Karpas-422 (cell line): ENCODE measurements at places on chromosomes 4 and X.

DNA sequence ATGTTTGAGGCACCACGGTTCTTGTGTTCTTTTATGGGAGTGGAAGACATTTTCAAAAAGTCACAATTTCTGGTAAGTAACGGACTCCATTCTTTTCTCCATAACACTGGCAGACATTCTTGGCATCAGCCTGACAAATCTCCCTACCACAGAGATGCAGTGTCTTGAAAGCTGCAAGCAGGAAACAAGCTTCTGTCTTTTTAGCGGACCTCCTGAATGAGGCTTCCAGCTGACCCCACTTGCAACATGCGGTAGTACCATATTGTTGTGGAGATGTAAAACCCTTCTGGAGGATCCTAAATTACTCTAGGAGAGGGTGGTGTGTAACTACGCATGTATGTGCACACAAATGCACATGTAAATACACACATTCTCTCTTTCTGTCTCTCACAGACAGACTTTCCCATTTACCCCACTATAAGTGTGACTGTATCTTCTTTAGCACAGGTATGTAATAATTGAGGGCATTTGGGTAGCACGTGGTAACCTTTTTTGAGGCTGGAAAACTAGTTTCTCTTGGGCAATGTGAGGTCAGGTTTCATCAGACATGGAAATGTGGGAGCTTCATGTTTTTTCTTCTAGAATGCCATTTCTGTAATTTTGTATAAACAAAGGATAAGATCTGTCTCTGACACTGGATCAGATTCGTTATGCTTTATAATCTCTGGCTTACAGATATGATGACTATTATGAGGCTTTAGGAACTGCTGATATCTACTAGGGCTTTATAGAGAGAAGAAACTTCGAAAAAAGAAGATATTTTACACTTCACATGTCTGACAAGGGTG lies 130.1 kb downstream of the MGST2 start:
- no peak for DNase-seq
- H3K4me1 ChIP-seq, result peaks cover 22% of the 10 kb centered on the region
- H3K27ac ChIP-seq, result no peak overlapping the region
- no peaks in the 10 kb centered on the region for H3K36me3 ChIP-seq
- no peaks in the 10 kb centered on the region for H3K27me3 ChIP-seq

DNA sequence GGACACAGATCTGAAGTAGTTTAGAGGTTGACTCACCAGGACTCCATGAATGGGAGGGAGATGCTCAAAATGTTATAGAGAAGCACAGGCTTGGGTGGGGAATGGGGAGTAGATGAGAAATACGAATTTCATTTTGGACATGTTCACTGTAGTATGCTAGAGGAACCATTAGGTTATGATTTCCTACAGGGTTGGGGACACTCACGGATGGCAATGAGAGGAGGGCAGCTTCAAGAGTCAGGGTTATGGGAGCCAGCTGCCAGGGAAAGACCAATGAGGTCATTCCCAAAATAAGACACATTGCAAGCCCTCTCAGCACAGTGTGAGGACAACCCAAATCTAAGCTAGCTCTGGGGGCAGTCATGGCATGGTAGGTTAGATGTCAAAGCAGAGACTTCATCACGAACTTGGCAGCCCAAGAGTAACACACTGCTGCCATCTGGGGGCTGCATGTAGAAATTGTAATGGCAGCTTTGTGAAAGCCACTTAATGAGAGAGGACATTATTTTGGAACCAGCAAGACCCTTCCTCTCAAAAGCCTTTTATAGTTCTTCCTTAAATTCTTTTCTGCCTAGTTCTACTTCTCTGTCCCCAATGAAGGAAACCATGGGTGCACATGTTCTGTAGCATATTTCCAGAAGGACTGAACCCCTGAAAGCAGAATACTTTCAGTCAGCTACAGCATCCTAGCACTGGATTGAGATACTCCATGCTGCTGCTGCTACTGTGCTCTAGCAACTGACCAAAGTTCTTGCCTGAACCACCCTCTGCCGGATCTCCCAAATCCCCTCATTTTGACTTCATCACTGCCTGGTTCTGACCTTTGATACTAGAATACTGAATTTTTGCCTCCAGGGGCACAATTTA lies 16.2 kb upstream of the ZCCHC12 start:
- H3K36me3 ChIP-seq, result no peaks in the 10 kb centered on the region
- H3K4me1 ChIP-seq, result no peaks in the 10 kb centered on the region
- no peaks in the 10 kb centered on the region for H3K27me3 ChIP-seq
- DNase-seq, result peak; percentile 85
- H3K4me3 ChIP-seq, result no peak overlapping the region

DNA sequence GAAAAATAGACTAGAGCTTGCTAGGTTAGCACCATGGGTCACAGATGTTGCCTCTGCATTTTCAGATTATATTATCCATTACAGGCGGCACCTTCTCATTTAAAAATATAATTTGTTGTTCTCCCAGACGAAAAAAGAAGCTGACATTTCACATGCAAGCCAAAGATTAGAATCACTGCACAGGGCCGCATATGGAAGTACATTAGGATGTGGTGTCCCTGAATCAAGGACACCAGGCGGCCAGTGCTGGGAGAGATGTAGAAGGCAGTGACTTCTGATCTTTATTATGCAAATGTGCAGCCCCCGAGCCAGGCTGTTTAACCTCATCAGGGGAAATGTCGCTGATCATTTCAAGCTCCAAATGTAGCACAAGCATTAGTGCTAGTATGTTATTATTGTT lies 22.8 kb downstream of the REELD1 start:
- no peaks in the 10 kb centered on the region for H3K27me3 ChIP-seq
- no peak overlapping the region for H3K27ac ChIP-seq
- H3K4me1 ChIP-seq, result peaks cover 6% of the 10 kb centered on the region; the same call in 1 of the 2 replicates
- no peak overlapping the region for H3K4me3 ChIP-seq

GRCh38 chr4:82667761-82668480 lies 106.1 kb upstream of the TMEM150C start:
- H3K4me3 ChIP-seq, result no peak overlapping the region
- H3K27me3 ChIP-seq, result no peaks in the 10 kb centered on the region
- no peak for DNase-seq
- no peak overlapping the region for H3K27ac ChIP-seq

GRCh38 chr4:15774020-15774420 lies 4.1 kb upstream of the CD38 start:
- H3K36me3 ChIP-seq, result no peaks in the 10 kb centered on the region
- no peak for DNase-seq
- H3K4me3 ChIP-seq, result no peak overlapping the region
- no peak overlapping the region for H3K27ac ChIP-seq
- peaks cover 22% of the 10 kb centered on the region for H3K4me1 ChIP-seq
- H3K27me3 ChIP-seq, result no peaks in the 10 kb centered on the region

- H3K4me3 ChIP-seq, result no peak overlapping the region
- DNase-seq, result no peak
- no peaks in the 10 kb centered on the region for H3K36me3 ChIP-seq
- no peaks in the 10 kb centered on the region for H3K4me1 ChIP-seq
- no peaks in the 10 kb centered on the region for H3K27me3 ChIP-seq
These were observed 21.3 kb downstream of the DCTD start for GRCh38 chr4:182895791-182896292.

DNA sequence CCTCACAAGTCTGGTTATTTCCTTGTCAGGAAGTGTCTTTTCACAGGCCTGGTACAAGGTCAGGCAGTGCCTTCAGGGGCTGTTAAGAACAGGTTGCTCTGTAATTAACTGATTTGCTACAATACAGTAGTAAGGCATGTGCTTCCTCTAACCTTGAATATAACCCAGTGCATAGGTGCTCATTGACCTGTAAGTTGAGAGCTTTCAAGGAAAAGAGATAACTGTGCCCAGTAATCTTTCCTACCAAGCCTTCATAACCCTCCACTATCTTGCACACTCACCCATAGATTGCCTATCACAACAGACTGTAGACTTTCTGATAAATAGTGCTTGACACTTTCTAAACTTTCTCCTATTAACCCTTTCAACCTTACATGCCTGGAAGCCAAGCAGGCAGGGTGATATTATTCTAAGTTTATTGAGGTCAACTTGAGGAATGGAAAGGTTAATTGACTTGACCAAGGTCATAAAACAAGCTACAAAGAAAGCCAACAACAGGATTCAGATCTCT lies 148.1 kb downstream of the PPARGC1A start:
- no peaks in the 10 kb centered on the region for H3K4me1 ChIP-seq
- H3K27me3 ChIP-seq, result no peaks in the 10 kb centered on the region
- no peak for DNase-seq
- H3K36me3 ChIP-seq, result no peaks in the 10 kb centered on the region
- no peak overlapping the region for H3K27ac ChIP-seq

- H3K27ac ChIP-seq, result no peak overlapping the region
- H3K4me1 ChIP-seq, result no peaks in the 10 kb centered on the region
- no peaks in the 10 kb centered on the region for H3K27me3 ChIP-seq
- DNase-seq, result no peak
- H3K4me3 ChIP-seq, result no peak overlapping the region
These were observed 70.5 kb upstream of the ESX1 start for GRCh38 chrX:104325213-104325585.

DNA sequence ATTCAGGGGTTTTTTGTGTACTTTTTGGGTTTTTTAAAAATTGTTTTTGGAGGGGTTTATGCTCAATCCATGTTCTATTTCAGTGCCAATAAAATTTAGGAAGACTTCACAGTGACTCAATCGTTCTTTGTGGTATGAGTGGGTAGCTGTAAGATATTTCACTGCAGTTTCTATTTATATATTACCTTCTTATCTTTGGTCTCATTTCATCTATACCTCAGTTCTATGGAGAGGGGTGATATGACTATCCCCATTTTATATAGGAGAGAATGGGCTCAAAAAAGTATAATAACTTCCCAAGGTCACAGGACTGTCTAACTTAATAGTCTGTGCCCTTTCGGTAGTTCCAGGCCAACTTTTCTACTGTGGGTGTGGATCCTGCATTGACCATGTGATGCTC lies 74.4 kb downstream of the MSN start:
- no peak for DNase-seq
- no peaks in the 10 kb centered on the region for H3K4me1 ChIP-seq
- peaks cover 22% of the 10 kb centered on the region for H3K36me3 ChIP-seq

GRCh38 chrX:110066488-110067225 lies 63.7 kb downstream of the TMEM164 start:
- H3K36me3 ChIP-seq, result no peaks in the 10 kb centered on the region
- peaks cover 11% of the 10 kb centered on the region for H3K4me1 ChIP-seq
- H3K27me3 ChIP-seq, result no peaks in the 10 kb centered on the region
